GM12878 (cell line): ENCODE measurements at places on chromosomes 7 and 10. TPM values are rescaled to one million over a fixed set of nuclear protein-coding genes. Genes with fewer than 3 reads are reported as not detected.

DNA sequence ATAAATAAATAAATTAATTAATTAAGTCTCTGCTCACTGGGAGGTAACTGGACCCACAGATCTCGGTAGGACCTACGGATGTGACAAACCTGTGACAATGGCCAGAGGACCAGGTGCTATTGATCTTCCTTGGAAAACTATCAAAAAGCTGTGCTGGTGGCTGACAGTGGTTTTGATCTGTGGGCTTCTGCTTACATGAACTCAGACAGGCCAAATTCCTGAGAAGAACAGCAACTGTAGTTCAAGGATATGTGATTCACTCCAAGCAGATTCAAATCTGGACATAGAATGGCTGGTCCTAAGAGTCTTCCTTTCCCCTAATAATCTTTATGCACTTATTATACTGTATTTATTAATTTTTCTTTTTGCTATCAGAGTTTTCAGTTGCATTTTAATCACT lies 80.0 kb downstream of the ATXN7L1 start:
- DNase-seq = no peak

TRIM8 gene
- total RNA-seq = 44.2 and 53.2 TPM in 2 replicates

DNA sequence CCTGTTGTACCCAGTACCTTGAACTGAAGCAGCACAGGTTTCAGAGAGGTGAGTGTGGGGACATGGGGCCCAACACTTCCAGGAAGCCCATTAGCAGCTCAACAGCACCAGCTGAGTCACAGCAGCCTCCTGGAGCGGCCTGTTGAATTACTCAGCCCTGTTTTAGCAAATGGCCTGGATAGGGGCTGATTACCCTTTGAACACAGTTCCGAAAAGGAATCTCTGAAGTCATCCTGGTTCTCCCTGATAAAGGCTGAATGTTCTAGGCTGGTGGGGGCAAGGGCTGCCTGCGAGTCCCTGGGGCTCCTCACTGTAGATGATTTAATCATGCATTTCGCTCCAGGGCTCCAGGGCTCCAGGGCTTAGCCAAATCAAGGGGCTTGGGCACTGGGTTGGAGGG lies 287.5 kb downstream of the GRID1 start:
- no peak for DNase-seq

DNA sequence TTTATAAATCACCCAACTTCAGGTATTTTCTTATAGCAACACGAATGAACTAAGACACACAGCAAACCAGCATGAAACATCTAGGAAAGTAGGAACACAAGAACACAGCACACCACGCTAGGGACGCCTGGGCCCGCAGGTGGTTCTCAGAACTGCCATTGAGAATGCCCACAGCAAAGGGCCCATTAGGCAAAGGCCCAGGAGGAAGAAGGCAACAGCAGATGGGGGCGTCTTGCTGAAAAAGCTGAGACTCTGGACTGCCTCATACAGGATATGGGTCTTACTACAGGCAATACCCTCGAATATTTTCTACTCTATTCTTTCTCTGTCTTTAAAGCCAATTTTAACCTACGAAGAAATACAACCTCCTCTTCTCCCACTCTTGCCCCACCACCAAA lies 77.3 kb downstream of the PARD3 start:
- DNase-seq = no peak

GPR26 gene
- 0.03 TPM in 1 of 2 replicates, not detected in the other for total RNA-seq

LRRC18 gene
- total RNA-seq = not detected in 2 replicates

MSMB gene
- total RNA-seq = not detected in 2 replicates

GRCh38 chr7:14275356-14275755 lies 285.9 kb upstream of the ETV1 start:
- DNase-seq = no peak

DNA sequence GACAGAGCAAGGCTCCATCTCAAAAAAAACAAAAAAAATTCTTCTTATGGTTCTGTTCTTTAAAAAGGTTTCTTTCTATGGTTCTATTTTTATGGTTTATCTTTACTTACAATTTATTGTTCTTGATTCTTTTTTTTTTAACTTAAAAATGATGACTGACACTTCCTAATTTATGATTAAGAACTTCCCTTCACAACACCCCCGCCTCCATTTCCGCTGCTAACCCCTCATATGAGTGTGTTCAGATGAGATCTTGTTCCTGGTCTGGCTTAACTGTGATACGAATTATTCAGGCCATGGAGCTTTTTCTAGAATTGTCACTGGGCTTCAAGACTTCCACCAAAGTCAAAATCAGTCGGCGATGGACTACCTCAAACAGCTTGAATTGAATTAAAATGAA lies 33.9 kb downstream of the PTER start:
- no peak for DNase-seq

DNA sequence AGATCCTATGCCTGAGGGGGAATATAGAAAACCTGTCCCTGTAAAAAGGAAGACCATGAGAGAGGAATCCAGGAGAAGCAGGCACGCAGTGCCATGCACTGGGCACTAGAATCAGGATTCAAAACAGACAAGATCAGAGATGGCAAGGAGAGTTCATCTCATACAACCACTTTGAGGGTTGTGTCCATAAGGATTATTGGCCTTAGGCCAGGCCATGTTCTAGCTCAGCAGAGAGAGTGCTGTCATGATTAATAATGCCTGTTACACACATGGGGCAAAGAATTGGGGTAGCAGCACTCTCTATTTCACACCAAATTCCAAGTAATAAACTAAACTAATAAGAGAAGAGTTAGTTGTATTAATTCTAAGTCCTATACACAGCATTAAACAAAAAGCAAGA lies 29.1 kb downstream of the EZH2 start:
- DNase-seq = no peak
